Dorsolateral prefrontal cortex (tissue), 122 donors: ENCODE measurements at places on chromosomes 12 and 14.

DNA sequence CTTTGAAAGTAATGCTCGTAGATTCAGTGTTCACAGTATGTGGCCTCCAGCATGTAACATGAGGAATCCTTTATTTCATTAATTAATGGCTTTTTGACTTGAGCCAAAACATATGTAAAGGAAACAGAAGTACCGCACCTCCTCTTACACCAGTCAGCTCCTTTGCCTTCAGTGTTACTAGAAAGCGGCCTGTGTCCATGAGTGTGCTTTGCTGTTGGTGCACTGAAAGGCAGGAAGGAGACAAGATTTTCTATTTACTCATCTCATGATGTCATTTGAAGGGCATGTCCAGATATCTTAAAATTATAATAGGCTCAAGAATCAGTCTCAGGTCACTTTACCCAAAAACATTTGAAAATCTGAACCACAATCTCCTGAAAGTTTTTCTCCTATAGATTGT lies 9.9 kb upstream of the CCT2 start:
- DNase-seq, result no peak

GRCh38 chr12:96534339-96534738 lies 45.0 kb downstream of the CFAP54 start:
- no peak for DNase-seq

GRCh38 chr14:56125772-56126636 lies 7.8 kb downstream of the PELI2 start:
- no peak for DNase-seq

DNA sequence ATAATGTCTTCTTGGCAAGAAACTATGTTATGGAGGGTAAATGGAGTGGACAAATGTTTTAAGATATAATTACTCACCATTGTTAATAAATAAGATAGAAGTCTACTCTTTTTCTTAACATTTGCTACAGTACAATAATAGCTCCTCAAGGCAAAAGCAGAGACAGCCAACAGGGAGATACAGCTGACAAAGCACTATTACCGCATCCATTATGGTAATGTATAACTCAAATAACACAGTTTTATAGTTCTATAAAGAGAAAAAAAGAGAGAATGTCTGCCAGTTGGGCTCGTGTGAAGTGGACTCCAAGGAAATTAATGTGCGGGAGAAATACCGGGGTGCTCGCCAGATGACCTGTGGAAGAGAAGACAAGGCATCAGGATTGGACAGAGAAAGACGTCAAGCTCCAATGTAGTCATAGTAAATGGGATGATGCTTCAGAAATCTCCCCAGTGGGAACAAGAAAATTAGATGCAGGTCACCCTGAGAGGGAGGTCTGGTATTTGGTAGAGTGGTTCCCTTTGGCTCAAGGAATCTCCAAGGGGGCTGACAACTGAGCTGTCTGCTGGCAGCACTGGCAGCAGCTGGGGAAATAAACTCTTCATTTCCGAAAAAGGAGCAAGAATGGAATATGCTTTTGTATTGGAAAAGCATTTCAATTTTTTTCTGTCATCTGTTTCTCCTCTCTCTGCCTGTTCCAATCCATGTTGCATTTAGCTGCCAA lies 343.9 kb downstream of the LRFN5 start:
- no peak for DNase-seq

- DNase-seq, result no peak
Measured at GRCh38 chr14:84535976-84536375, 994.0 kb upstream of the FLRT2 start.

DNA sequence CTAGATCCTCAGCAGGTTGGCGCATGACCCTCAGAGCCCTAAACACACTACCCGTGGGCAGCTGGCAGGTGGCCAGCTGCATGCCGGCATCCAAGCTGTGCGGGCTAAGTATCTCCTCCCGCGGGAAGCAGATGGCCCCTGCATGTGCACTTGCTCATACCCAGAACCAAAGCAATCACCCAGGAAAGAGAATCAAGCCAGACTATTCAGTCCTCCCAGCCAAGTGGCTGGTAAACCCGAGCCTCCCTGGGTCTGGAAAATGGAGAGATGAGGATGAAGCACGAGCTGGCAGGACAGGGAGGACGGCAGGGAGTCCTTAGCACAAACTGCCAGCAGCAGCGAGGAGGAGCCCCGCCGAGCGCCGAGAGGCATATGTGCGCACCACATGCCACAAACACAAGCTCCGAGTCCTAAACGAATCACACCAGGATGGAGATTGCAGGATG lies 139.7 kb downstream of the RIMBP2 start:
- peak; percentile 61 for DNase-seq

GRCh38 chr12:73180734-73181133 lies 908.6 kb downstream of the TRHDE start:
- DNase-seq, result no peak

- DNase-seq, result no peak
Measured at GRCh38 chr14:21486640-21487087, 9.7 kb downstream of the TOX4 start.

DNA sequence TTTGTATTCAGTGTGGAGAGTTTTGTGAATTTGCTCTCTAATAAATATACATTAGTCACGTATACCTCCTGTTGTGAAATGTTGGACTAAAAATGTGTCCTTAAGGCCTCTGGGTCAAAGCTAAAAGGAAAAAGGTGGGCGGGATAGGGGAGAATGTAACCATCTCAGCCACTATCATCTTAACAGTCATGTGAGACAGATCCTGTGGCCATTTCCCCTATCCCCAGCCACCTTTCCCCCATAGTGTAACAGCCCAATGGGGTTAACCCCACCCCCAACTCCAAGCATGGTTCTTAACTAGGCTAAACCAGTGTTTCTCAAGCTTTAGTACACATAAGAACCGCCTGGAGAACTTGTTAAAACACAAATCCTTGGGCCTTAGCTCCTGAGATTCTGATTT lies 6.5 kb upstream of the ITPR2 start:
- no peak for DNase-seq

DNA sequence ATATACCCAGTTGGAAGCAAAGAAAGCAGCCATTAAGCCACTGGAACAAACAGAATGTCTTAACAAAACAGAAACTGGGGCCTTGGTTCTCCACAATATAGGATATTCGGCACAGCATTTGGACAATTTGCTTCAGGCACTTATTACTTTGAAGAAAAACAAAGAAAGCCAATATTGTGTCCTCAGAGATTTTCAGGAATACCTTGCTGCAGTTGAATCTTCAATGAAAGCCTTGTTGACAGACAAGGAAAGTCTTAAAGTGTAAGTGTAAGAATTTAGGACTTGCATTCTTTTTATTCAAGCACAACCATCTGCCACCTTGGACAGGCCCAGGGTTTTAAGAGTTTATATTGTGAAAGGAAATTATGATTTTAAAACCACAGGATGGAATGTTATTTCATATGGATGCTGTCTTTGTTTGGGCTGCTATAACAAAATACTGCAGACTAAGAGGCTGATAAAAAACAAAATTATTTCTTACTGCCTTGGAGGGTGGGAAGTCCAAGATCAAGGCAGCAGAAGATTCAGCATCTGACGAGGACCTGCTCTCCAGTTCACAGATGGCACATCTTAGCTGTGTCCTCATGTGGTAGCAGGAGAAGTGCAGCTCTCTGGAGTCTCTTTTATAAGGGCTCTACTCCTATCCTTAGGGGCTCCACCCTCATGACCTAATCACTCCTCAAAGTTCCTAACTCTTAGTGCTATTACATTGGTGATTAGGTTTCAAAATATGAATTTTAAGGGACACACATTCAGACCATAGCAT lies 197.0 kb downstream of the SYNE2 start:
- DNase-seq, result no peak

DNA sequence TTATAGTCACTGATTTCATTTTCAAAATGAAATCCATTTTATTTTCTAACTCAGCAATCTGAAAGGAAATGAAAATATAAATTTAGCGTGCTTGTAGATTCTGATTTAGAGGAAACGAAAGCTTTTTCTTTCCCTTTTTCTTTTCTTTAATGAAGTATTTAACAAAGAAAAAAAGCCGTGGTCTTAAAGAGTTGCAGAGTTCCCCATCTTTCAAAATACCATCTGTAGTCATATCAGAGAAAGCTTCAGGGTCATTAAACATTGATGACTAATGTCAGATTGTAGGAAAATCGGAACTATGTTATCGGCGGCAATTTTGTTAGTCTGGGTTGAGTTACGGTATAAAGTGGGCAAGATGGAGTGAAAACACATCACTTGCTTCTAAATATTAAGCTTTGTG lies 32.3 kb downstream of the DRAM1 start:
- DNase-seq, result no peak

- no peak for DNase-seq
Measured at GRCh38 chr12:72313806-72314205, 41.6 kb downstream of the TRHDE start.

DNA sequence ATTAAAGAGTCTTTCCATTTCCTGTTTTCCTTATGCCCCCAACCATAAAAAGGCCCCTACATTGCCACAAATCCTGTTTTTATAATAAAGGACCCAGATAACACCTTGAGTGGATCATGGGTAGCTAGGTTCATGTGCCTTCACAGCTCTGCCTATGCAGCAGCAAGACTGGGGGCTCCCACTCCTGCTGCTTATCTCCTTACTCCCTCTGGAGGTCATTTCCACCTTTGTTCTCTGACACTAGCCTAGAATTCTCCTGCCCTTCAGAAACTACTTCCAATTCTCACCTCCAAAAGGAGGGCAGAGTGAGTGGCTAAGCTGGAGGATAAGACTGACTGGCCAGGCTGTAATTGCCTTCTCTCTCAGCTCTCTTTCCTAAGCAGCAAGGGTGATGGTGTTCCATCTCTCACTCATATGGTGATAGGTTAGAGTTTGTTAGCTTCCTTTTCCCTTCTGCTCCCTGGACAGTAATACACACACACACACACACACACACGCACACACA lies 20.0 kb upstream of the STAC3 start:
- no peak for DNase-seq

- no peak for DNase-seq
Measured at GRCh38 chr12:128326406-128326805, 59.4 kb downstream of the TMEM132C start.

GRCh38 chr12:81610955-81611889 lies 147.9 kb downstream of the PPFIA2 start:
- DNase-seq, result no peak

DNA sequence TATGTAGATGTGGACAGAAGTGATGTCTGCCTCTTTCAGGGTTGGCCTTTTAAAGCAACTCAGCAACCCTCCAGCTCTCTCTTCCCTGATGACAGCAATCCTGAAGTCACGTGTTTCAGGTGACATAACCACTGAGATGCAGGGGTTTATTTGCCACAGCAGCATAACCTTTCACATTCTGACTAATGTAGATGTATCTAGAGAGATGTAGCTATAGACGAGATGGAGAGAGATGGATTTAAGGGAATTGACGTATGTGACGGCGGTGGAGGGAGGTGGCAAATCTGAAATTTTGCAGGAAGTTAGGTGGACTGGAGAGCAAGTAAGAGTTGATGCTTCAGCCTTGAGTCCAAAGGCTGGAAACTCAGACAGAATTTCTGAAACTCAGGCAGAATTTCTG lies 126.0 kb downstream of the ZFP36L1 start:
- DNase-seq, result no peak

- DNase-seq, result no peak
Measured at GRCh38 chr14:60632257-60632656, 17.0 kb downstream of the SIX1 start.

DNA sequence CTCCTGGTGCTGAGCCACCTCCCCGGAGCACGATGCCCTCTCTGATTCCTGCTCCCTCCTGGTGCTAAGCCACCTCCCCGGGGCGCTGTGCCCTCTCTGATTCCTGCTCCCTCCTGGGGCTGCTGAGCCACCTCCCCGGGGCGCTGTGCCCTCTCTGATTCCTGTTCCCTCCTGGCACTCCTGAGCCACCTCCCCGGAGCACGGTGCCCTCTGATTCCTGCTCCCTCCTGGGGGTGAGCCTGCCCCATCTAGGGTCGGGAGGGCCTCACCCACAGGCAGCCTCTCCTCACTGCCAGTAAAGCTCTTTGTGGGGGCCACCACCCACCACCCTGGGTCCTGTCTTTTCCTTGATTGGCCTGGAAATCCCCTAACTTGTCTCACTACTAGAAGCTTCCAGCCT lies 327.6 kb upstream of the SFSWAP start:
- no peak for DNase-seq

- no peak for DNase-seq
Measured at GRCh38 chr12:10243818-10244520, 31.3 kb downstream of the GABARAPL1 start.

GRCh38 chr12:87960566-87960965 lies 68.6 kb downstream of the C12orf50 start:
- DNase-seq, result no peak

- DNase-seq, result no peak
Measured at GRCh38 chr12:11901701-11902524, 168.8 kb upstream of the BCL2L14 start.
